ENCODE measurements at places on chromosomes 16 and 17.

DNA sequence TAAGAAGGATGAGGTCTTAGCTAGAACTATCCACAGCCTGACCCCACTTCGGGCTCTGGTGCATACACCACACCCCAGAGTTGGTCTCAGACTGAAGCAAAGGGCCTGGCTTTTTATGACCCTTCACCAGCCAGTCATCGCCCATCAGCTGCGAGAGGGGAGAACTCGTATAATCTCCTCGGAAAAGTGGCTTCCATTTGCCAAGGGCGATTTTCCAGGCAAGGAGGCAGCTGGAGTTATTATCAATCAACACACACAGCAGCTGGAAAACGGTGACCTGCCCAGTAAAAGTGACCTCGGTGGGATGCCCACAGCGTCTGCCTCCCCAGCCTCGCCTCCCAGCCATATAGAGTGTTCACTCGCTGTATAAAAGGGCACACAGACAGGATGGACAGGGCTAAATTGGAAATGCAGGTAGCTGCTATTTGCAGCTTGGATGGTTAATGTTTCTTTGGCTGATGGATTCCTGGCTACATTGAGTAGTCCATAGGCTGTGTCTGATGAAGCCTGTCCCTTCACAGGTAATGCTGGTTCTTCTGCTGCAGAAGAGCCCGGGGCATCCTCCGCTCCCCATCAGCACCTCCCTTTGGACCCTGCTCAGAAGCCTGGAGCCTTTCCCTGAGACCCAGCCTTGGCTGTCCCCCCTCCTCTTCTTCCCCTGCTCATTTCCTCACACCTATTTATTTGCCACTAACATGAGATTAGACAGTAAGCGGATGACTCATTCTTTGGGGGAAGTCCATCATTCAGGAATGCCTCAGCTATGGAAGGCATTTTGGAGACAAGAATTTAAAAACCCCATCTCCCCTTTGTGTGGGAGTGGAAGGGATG lies 45.7 kb downstream of the TMEM186 start:
- DNase-seq = no peak

- DNase-seq = no peak
These were observed 504 bp upstream of the GOSR1 start for GRCh38 chr17:30476726-30477082.

DNA sequence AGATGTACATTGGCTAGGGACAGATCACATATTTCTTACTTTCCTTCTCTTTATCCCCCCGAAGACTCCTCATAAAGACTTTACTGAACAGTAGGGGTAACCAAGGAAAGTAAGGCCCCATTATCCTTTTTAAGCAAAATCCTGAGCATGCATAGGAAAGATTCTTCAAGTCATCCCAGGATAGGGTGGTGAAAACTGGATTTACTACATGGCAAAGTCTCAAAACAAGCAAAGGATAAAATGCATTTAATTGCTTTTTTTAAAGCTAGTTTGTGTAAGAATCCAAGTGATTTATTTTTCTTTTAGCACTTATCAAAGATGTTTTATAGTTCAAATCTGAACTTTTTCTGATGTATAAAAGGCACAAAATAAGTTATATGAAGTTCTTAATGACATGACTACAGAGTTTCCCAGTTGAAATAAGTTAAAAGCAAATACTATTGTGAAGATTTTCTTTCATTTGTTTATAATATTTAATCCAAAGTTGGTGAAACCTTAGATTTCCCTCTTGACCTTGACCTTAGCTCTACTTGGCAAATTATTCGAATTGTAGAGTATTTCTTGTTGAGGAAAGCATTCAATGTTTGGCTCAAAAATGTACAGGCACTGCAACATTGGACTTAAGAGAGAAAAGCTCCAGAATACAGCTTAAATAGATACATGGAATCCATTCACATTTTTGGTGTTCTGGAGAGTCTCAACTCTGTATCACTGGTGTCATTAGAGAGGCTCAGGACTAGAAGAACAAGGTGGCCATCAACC lies 104.3 kb downstream of the ABCA8 start:
- no peak for DNase-seq

- no peak for DNase-seq
These were observed 85.0 kb upstream of the RPL38 start for GRCh38 chr17:74118504-74118903.

DNA sequence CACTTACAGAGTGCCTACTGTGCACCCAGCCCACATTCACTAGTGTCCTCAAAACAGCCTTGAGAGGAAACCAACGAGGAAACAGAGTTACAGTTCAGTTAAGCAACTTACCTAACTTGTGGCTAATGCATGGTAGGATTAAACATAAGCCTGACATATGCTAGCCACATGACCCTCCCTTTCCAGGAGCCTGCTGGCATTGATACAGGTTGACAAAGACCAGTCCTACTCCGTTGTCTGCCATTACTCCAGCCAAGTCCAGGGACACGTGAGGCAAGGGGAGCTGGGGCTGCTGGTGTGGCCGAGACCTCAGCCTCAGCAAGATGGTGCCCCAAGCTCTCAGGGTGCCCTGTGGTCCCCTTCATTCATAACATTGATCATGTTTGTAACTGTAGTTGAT lies 37.9 kb downstream of the SNX20 start:
- DNase-seq = no peak

GRCh38 chr17:66445229-66445628 lies 142.8 kb downstream of the PRKCA start:
- no peak for DNase-seq

- DNase-seq = no peak
These were observed 4.5 kb downstream of the PMP22 start for GRCh38 chr17:15260376-15261257.

GRCh38 chr16:85125570-85126393 lies 13.5 kb upstream of the CIBAR2 start:
- DNase-seq = no peak

DNA sequence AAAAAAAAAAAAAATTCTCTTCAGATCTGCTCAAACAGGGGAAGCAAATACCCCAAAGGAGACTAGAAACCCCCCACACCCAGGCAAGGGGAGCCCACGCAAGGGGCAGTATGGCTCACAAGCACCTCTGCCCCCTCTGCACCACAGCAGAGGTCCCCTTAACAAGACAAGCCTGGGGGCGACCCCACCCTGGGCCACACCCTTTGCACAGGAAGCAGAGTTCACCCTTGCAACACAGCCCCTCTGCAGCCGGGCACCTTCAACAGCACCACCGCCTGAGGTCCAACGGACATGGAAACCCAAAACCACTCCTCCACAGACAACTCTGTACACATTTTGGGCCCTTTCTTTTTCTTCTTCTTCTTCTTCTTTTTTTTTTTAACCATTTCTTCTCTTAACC lies 12.8 kb downstream of the AXIN1 start:
- no peak for DNase-seq

- no peak for DNase-seq
These were observed 23.2 kb downstream of the NLK start for GRCh38 chr17:28065706-28066105.

DNA sequence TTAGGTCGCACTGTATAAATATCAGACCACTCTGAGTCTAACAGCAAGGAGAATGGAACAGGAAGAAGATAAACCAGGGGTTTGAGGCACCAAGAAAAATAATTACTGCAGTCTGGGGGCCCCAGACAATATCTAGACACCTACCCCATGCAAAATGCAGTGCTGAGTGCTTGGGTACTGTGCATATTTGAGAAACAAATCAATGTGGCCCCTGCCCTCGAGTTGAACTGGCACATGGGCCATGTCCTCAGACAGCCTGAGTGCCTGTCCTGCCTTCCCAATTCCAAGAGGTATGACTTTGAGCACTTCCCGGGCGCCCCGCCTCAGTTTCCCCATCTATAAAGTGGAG lies 6.2 kb upstream of the CIITA start:
- no peak for DNase-seq

DNA sequence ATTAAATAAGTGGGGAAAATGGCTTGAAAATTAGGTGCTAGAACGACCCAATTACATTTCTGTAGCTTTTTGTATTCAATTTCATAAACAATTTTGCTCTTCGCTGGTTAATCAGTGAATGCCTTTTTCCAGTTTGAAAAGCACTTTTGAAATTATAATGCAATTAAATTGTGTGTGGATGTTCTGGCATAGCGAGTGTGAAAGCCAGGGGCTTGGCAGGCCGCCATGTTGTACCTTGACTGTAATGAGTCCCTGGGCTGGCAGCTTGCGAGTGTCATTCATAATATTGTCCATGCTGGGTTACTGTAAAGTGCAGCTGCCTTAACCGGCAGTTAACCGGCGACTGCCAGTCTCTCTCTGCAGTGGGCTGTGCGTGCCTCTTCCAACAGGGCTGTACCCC lies 177.8 kb downstream of the CCDC182 start:
- no peak for DNase-seq

DNA sequence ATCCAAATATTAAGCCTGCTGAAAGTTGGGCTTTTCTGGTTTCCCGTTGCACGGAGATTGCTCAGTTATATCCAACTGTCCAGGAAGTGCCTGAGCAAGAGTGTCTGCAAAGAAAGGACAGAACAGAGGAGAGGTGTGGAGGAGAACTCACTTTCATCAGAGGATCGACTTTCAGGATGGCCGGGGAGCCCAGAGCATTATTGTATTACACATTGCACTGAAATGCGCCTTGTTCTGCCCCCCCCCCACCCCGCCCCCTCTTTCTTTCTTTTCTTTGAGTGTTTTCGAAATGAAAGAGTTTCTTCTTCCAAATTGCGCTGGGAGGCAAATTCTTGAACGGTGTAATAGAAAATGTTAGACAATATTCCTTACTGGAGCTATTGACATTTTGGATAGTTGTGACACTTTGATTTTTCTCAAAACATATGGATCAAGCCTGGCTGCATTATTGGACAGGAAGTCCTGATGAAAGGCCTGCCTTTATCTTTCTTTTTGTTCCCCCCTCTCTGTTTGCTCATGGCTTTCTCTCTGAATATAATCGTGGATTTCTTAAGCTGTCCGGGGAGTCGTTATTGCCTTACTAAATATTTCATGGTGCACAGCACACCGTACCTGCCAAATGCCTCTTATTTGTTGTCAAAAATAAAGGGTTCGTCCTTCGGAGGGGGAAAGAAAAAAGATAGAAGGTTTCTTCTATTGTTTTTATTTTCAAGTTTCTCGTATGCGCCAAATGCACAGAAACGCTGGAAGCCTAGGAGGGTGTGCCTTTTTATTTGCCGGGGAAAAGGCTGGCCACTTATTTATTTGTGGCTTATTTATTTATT lies 110.8 kb downstream of the IRX3 start:
- no peak for DNase-seq

DNA sequence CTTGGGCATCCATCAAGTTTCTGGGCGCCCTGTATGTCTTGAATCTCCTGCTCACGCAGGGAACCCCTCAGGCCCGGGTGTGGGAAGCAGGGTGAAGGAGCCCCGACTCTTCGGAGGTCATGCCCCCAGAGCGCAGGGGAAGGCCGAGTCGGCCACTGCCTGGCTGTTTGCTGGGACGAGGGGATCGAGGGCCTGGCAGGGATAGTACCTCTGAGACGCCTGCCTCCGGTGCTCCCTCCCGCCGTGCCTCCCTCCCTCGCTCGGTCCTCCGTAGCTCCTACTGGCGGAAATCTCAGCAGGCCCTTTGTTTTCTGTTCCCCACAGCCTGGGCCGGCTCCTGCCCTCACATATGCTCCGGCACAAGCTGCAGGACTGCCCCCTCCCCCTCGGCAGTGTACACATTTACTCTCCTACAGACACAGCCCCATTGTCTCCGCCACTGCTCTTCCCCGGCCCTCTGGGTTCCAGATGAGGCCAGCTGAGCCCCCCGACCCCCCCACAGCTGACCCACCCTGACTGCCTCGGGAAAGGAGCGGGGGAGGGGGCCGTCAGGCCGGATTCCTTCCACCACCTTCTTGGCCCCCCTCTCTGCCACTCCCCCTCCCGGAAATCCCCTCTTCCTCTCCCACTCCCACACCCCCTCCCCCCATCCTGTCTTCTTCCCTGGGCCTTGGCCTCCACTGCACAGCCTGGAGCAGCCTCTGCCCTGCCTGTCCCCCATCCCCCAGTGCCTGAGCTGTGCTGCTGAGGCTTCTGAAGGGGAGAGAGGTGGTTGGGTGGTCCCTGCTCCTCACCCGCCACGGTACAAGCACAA lies 1.4 kb downstream of the TRAF4 start:
- no peak for DNase-seq

- no peak for DNase-seq
These were observed 8.9 kb upstream of the NME1 start for GRCh38 chr17:51144266-51145022.

- no peak for DNase-seq
These were observed 8.1 kb upstream of the KIFC3 start for GRCh38 chr16:57810197-57811031.

GRCh38 chr17:67633751-67634211 lies 84.0 kb upstream of the NOL11 start:
- DNase-seq = no peak

DNA sequence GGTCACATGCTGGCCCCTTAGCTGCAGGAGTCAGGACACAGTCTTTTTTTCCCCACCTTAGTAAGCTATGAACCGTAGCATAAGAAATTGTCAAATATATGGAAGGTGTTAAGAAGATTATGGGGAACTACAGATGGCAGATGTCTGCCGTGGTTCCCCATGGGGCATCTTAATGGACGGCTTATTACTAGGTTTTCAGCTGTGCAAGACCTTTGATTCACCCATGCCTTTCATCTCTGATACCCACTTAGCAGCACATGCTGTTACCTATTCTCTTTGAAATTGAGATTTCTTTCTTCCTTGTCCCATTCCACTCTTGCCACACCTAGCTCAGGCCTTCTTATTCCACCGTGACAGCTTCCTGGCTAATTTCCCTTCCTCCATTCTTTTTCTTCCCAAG lies 70.7 kb downstream of the RPTOR start:
- DNase-seq = no peak

DNA sequence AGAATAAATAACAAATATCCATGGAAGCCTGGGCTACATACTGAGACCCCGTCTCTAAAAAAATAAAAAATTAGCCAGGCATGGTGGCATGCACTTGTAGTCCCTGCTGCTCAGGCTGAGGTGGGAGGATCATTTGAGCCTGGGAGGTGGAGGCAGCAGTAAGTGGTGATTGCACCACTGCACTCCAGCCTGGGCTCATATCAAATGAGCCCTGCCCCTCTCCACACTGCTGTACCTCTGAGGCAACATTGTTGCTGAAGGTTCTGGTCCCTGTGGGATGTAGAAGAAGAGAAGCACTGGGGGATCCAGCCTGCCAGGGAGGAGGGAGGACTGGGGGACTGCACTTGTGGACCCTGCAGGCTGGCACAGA lies 11.4 kb upstream of the ARHGAP23 start:
- DNase-seq = no peak

Measured in CD8-positive, alpha-beta memory T cell (primary cell).